Stimulated activated CD8-positive, alpha-beta memory T cell treated with anti-CD3 and anti-CD28 coated beads, Interleukin-2, amount 100 ng/mL, for 48 hours (primary cell): ENCODE measurements at places on chromosomes 11 and 22.
A peak's percentile ranks its signal among the peaks of the same experiment; 100 is the strongest.

GRCh38 chr11:123549926-123550917 is 104.2 kb downstream of the SCN3B start:
- no peak for DNase-seq

DNA sequence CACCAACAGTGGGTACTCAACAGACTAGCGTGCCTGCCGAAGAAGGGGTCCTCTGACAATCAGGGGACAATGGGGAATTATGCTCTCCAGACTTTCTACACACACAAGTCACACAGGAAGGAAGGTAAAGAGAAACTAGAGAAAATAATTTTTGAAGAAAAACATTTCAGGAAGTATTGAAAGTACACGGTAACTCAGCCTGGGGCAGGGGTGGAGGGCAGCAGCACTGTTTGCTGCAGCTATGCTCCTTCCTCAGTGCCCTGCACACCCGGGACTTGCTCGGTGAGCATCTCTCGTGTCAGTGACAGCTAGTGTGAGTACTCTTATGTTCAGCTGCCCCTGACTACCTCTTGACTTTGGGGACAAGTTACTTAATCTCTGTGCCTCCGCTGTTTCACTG is 18.0 kb upstream of the APOA1 start:
- DNase-seq: no peak

DNA sequence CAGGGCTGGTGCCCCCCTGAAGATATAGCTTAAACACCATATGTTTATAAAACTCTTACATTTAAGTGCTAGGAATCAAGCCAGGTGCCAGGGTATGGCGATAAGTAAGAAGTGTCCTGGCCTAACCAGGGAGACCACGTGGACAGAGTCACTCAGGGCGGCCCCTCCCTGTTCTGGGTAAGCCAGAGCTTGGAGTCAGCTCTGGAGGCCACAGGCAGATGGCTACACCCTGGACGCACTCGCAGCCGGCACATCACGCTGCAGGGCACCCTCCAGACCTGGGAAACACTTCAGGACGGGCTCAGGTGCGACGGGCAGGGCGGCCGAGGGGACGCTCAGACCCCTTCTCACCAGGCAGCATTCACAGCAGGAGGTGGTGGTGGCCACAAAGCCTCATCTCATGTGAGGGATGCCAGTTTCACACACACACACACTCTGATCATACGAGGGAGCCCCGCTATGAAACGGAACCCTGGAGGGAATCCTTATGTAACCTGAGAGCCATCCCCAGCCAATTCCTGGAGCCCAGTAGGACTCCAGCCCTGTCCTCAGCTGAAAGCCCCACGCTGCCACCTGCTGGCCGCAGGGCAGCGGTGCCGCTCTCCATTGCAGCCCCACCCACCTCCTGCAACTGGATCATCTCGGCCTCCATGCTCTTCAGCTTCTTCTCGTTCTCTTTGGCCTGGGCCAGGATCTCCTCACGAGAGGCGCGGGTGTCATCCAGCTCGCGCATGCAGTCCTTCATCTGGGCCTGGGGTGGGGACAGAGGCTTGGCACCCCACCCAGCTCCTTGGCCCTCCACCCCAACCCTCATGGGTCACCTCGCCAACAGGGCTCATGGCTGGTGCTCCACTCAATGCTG is 33.4 kb downstream of the APOL1 start:
- peak; percentile 62 for DNase-seq

- no peak for DNase-seq
Observed at GRCh38 chr22:24582056-24582814, 10.6 kb downstream of the LRRC75B start.

- DNase-seq: no peak
Observed at GRCh38 chr11:114076921-114077331, 17.4 kb downstream of the ZBTB16 start.

GRCh38 chr22:20979243-20979809 is 2.8 kb upstream of the LZTR1 start:
- DNase-seq: peak; percentile 55

DNA sequence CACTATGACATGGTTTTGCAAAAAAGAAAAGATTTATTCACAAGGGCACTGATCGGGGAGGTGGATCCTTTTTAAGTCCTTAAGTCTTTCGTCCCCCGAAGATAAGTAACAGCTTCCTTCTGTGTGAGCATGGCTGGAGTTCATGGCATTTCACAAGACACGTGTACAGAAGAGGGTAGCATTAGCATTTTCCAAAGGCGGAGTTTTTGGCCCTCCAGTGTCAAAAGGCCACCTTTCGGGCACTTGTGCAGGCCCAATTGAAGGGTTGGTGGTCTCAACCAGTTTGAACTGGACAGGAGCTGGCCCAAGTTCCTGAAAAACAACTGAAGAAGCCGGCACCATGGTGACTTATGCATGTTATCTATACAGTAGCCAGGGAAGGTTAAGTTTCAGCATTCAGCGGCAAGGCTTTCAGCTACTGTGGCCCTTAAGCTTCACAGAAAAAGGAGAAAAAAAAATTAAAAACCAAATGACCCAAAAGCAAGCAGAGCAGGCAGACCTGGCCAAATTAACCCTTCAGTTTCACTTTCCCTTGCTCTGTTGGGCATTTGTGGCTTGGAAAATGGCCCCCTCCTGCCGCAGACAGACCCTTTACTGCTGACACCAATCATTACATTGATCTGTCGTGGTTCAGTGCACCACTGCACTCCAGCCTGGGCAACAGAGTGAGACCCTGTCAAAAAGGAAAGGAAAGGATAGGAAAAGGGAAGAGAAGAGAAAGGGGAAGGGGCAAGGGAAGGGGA is 18.7 kb downstream of the ZNF74 start:
- DNase-seq: no peak

- DNase-seq: no peak
Observed at GRCh38 chr22:49230194-49230577, 597.5 kb downstream of the BRD1 start.

DNA sequence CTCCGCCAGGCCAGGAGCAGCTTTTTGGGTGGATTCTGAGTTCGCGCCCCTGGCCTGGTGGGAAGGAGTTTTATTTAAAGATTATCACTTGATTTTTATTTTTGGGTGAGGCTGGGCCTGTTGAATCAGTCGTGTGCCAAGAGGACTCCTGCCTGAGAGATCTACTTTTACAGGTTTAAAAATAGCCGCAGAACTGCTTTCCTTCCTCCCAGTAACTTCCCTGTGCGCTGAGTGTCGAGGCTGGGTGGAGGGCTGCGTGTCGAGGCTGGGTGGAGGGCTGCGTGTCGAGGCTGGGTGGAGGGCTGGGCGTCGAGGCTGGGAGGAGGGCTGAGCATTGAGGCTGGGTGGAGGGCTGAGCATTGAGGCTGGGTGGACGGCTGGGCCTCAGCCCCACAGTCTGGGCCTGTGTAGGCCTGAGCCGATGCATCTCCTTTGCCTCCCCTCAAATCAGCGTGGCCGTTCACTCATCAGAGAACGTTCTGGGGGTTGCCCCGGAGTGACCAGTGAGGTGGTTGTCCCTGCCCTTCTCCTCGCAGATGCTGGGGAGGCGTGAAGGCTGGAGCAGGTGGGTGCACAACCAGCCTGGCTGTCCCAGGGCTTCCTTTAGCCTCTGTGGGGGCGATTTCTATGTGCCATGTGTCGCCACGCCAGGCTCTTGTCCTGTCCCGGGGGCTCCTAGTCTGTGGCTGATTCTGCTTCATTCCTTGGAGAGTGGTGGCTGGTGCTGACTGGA is 30.1 kb downstream of the GRAMD4 start:
- DNase-seq: no peak

DNA sequence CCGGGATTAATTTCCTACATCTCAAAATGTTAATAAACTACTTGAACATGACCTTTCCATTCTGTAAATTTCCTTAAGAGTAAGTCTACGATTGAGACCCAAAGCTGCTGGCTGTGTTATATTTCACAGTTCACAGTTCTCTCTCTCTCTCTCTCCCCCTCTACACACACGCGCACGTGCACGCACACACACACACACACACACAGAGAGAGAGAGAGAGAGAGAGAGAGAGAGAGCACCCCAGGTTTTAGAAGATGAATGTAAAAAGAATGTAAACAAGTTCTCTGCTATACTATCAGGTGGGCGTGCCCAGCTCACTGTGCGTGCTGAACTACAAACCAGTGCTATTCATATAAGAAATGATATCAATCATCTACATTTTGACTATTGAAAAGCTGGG is 3.3 kb downstream of the BDNF start:
- DNase-seq: no peak

GRCh38 chr22:27795696-27796517 is 5.6 kb downstream of the MN1 start:
- DNase-seq: no peak

GRCh38 chr11:1153951-1154493 is 3.7 kb upstream of the MUC5AC start:
- no peak for DNase-seq

DNA sequence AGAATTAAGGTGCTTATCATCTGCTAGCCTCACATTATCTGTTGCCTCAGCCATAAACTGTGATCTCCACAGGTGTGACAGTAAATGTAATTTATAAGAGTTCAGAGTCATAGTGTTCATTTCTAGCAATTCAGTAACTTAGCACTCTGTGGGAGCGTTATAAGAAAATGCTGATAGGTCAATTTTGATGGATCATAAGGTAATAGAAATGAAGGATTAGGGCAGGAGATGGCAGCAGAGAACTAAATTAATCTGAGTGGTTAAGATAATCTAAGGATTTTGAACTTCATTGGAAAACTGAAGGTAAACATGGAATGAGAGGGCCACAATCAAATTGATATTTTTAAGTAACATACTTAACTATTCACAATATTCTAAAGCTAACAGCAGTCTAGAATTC is 26.5 kb upstream of the SLC22A9 start:
- no peak for DNase-seq
